Dermis lymphatic vessel endothelial cell (primary cell): ENCODE measurements at places on chromosomes 16 and 17. TPM values are rescaled to one million over a fixed set of nuclear protein-coding genes. Genes with fewer than 3 reads are reported as not detected.

The KIF2B gene
- not detected in 2 replicates for total RNA-seq

The IL21R gene
- total RNA-seq: 0.09 and 0.22 TPM in 2 replicates

The PLA2G10 gene
- not detected in 2 replicates for total RNA-seq

The ASIC2 gene
- 0.34 TPM in 1 of 2 replicates, not detected in the other for total RNA-seq

The SLC39A11 gene
- total RNA-seq: 11.6 and 15.3 TPM in 2 replicates

The KRTAP4-3 gene
- not detected in 2 replicates for total RNA-seq

The CXCL16 gene
- total RNA-seq: 0.54 and 0.77 TPM in 2 replicates

The SLC5A11 gene
- total RNA-seq: not detected in 2 replicates

The PYDC1 gene
- not detected in 2 replicates for total RNA-seq

The SRCIN1 gene
- total RNA-seq: under 0.01 TPM in 1 of 2 replicates, not detected in the other

The SLFN11 gene
- total RNA-seq: 24.4 and 33.9 TPM in 2 replicates

The KCNH4 gene
- under 0.01 TPM in 2 replicates for total RNA-seq

The CCL17 gene
- total RNA-seq: not detected in 2 replicates
